Activated naive CD8-positive, alpha-beta T cell treated with anti-CD3 and anti-CD28 coated beads, Interleukin-2, amount 10 ng/mL, durations not matched to agents 7 days and 5 days (primary cell): ENCODE measurements at places on chromosomes 5 and 9. TPM values are rescaled to one million over a fixed set of nuclear protein-coding genes. Genes with fewer than 3 reads are reported as not detected.

PRDM9 gene
- total RNA-seq = not detected

REEP2 gene
- total RNA-seq = 1.3 TPM

RNF208 gene
- 5.0 TPM for total RNA-seq

COL5A1 gene
- 0.71 TPM for total RNA-seq

PTRH1 gene
- total RNA-seq = 9.9 TPM

ISL1 gene
- total RNA-seq = not detected

GRCh38 chr5:24497145-24497544, 147.6 kb downstream of the CDH10 start:
- no peaks in the 10 kb centered on the region for H3K36me3 ChIP-seq
- no peak overlapping the region for H3K4me3 ChIP-seq
- no peaks in the 10 kb centered on the region for H3K27me3 ChIP-seq
- DNase-seq = no peak

DNA sequence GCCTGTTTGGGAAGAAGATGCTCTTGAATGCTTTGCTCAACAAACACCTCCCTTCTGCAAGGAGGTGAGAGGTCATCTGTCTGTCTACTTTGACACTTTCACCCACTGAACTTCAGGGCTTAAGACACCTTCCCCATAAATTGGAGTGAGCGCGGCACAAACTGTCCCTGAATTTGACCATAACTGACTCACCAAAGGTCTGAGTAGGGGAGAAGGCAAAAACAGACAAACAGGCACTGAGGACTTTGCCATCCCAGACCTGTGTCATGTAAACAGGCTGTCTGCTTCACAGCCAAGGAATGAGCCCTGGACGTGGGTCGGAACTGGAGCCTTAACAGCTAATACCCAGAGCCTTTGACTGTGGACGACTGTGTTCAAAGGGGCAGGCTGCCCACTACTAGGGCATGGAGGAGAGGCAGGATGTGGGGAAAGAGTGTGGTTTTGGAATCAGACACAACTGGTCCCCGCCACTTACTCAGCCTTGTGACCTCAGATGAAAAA, 320.9 kb upstream of the KLF4 start:
- DNase-seq = no peak
- no peaks in the 10 kb centered on the region for H3K27me3 ChIP-seq
- H3K4me3 ChIP-seq = no peak overlapping the region
- no peaks in the 10 kb centered on the region for H3K36me3 ChIP-seq
- H3K4me1 ChIP-seq = no peaks in the 10 kb centered on the region

DNA sequence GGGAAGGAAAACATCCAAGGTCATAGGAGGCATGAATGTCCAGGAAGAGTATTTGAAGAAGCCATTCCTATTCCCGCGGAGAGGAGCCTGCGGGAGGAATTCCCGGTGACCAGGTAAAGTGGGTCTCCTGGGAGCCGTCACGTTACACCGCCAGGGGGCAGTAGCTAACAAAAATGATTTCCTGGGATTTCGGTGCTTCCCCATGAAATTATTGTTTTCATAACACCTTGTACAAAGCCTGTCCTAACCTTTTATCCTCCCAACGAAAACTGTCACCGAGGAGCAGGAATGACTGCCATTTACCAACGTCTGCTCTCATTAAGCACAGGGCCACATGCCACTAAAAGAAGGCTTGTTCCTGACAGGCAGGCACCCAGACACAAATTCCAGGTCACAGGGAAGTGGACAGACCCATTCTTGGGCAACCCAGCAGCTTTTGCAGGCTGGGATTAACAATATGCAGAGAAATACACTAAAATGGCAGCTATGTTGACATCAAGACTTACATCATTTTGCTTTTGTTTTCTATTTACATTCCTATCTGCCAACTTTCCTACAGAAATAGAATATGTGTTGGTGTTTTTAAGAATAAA, 41.2 kb upstream of the CTSL start:
- H3K4me3 ChIP-seq = no peak overlapping the region
- H3K27ac ChIP-seq = no peak overlapping the region
- H3K4me1 ChIP-seq = peaks cover 5% of the 10 kb centered on the region
- peaks cover 6% of the 10 kb centered on the region for H3K27me3 ChIP-seq
- no peak for DNase-seq

DNA sequence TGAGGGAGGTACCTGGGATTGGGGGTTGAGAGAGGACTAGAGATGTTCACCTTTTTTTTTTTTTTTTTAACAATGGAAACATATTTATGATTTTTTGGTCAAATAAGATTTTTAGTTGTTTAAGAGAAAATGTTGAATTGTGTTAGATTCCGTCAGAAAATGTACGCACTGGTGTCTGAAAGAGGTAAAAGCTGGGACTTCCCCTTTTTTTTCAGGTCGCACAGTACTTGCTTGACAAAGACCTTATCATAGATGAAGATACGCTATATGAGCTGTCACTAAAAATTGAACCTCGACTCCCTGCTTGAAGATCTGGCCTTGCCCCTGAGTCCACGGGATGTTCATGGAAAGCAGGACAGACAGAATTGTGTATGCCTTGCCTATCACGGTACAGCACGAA, 7.7 kb upstream of the CKMT2 start:
- no peak for DNase-seq
- no peak overlapping the region for H3K27ac ChIP-seq
- H3K27me3 ChIP-seq = no peaks in the 10 kb centered on the region

- H3K36me3 ChIP-seq = peaks cover 38% of the 10 kb centered on the region
- H3K27me3 ChIP-seq = no peaks in the 10 kb centered on the region
- peaks cover 4% of the 10 kb centered on the region for H3K4me1 ChIP-seq
- no peak overlapping the region for H3K4me3 ChIP-seq
Observed at GRCh38 chr5:137938751-137939143, 49.5 kb downstream of the PKD2L2 start.

- no peaks in the 10 kb centered on the region for H3K4me1 ChIP-seq
- no peaks in the 10 kb centered on the region for H3K27me3 ChIP-seq
- H3K36me3 ChIP-seq = peaks cover 6% of the 10 kb centered on the region
- no peak overlapping the region for H3K4me3 ChIP-seq
- DNase-seq = no peak
Observed at GRCh38 chr5:61441742-61442141, 109.7 kb downstream of the ZSWIM6 start.

GRCh38 chr5:1201327-1202025, at the start of gene SLC6A19:
TSS of gene SLC6A19 (plus strand) at chr5:1201595. CDS start at chr5:1201651, 56 bp downstream.
- H3K27me3 ChIP-seq = peaks cover 6% of the 10 kb centered on the region
- H3K4me1 ChIP-seq = no peaks in the 10 kb centered on the region
- H3K4me3 ChIP-seq = no peak within 1 kb of the TSS
- DNase-seq = peak; percentile 31
- no peak within 1 kb of the TSS for H3K27ac ChIP-seq

GRCh38 chr9:1272488-1272887, 222.3 kb downstream of the DMRT2 start:
- DNase-seq = no peak
- H3K36me3 ChIP-seq = no peaks in the 10 kb centered on the region
- H3K27ac ChIP-seq = no peak overlapping the region
- no peak overlapping the region for H3K4me3 ChIP-seq

DNA sequence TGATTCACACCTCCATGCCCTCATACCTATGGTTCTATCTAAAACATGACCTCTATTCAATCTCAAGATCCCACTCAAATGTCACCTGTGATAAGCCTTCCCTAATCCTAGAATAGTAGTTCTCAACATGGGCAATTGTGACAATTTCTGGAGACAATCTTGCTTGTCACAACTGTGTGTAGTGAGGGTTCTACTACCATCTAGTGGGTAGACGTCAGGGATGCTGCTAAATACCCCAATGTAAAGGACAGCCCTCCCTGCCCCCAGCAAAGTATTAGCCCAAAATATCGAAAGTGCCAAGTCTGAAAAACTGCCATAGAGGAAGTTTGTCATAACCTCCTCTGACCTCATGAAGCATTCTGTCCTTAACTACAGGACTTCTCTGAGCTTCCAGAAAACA, 32.0 kb downstream of the TBCA start:
- H3K27ac ChIP-seq = no peak overlapping the region
- H3K36me3 ChIP-seq = peaks cover 23% of the 10 kb centered on the region
- H3K4me3 ChIP-seq = no peak overlapping the region
- no peak for DNase-seq
